ENCODE measurements at places on chromosomes 11 and 22.
A peak's percentile ranks its signal among the peaks of the same experiment; 100 is the strongest.

- no peak for DNase-seq
Measured at GRCh38 chr11:20421946-20422345, 34.4 kb downstream of the PRMT3 start.

DNA sequence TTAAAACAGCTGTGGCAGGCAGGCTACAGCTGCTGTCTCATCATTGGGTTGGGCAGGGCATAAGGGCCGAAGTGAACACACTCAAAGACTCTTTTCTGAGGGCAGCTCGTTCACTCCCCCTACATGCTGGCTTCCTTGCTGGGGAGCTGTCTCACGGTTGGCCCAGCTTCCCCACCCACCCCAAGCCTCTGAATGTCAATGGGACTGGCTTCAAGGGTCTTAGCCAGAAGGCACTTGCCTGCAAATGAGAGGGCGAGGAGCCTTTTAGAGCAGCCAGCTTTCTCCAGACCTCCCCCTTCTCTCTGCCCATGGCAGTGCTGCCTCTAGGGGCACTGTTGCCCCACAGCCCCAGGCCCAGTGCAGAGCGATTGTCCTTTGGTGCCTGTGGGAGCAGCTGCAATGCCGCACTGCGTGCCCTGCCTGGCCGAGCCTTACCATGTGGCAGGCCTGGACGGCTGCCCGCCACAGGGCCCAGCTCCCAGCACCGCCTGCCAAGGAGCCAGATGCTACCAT is 94.7 kb upstream of the RASSF10 start:
- no peak for DNase-seq

GRCh38 chr11:94330789-94331188 is 26.4 kb downstream of the IZUMO1R start:
- no peak for DNase-seq

GRCh38 chr22:36377022-36377631 is 10.6 kb downstream of the MYH9 start:
- no peak for DNase-seq

GRCh38 chr11:68825571-68825970 is 16.1 kb downstream of the CPT1A start:
- peak; percentile 32 for DNase-seq

DNA sequence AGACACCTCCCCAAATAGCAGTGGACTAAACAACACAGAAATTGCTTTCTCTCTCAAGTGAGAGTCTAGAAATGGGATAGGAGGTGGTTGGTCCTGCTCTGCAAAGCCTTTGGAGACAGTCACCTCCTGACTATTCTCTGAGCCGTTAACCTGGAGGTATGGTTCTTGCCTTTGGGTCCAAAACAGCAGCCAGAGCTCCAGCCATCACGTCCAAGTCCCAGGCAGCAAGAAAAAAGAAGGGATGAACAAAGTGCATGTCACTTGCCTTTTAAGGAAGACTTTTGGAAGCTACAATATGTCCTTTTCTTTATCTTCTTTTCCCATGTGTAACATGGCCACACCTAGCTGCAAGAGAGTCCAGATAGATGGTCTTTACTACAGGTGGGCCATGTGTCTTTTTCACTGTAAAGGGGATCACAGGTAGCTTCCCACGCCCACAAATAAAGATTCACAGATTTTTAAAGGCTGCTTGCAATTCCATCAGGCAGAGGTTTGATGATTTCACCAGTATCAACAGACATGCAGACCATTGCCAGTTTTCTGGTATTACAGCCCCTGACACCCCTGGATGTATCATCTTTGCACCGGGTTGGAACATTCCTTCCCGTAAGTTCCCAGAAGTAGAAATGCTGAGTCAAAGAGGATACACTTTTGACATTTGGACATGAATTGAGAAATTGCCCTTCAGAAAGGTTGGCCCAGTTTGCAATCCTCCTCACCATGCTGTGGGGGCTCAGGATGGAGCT is 66.0 kb downstream of the MYEOV start:
- no peak for DNase-seq

Data from stimulated activated CD8-positive, alpha-beta memory T cell treated with anti-CD3 and anti-CD28 coated beads, Interleukin-7, amount 100 ng/mL, for 4 hours (primary cell).